ENCODE measurements at places on chromosomes 6 and 20. TPM values are rescaled to one million over a fixed set of nuclear protein-coding genes. Genes with fewer than 3 reads are reported as not detected.

The NANP gene
- total RNA-seq = 6.3 TPM

The POFUT1 gene
- 21.3 TPM for total RNA-seq

The CRIP3 gene
- total RNA-seq = 8.4 TPM

The KIF25 gene
- total RNA-seq = 3.0 TPM

The ZNF292 gene
- 56.6 TPM for total RNA-seq

The ISM1 gene
- 9.4 TPM for total RNA-seq

The MUCL3 gene
- not detected for total RNA-seq

The ADGRF5 gene
- total RNA-seq = 28.2 TPM

The FAM184A gene
- total RNA-seq = 15.7 TPM

The EYA4 gene
- 2.3 TPM for total RNA-seq

The BPI gene
- 8.7 TPM for total RNA-seq

The CLPSL1 gene
- not detected for total RNA-seq

The AAR2 gene
- 27.4 TPM for total RNA-seq

The CDH26 gene
- total RNA-seq = 0.99 TPM

The EMILIN3 gene
- total RNA-seq = 8.6 TPM

Measured in spinal cord (tissue), 10 donors.